ENCODE measurements at places on chromosomes 16 and 17.

DNA sequence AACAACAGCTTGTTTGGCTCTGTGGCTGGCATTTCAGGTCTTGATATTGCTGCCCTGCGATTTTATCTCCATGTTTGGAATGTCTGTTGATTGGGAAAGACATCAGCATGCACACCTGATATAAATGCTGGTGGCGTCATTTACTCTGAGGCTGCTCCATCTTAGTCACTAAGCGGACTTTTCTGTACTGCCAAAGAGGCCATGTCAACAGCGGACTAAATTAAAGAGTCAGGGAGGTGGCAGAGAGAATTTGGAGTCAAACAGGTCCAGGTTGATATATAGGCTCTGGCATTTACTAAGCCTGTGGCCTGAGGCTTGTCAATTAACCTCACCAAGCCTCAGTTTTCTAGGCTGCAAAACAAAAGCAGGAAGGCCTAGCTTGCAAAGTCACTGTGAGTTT lies 6.2 kb downstream of the RBFOX1 start:
- DNase-seq: no peak

GRCh38 chr16:85221771-85222154 lies 109.5 kb upstream of the CIBAR2 start:
- DNase-seq: no peak

DNA sequence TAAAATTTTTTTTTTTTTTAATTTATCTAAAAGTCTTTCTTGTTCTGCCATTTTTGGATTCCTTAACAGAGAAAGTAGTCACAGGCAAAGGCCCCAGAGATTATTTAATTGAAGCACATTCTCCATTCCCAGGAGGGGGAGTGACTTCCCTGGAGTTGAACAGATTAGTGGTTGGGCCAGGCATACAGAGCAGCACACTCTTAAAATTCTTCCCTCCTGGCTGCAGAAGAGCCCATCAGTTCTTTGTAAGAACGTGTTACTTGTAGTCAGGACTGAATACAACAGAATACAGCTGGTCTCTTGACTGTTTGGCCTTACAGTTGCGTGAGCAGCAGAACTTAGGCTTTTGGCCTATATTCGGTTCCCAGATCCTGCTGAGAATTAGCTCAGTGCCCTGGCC lies 1.8 kb downstream of the ALKBH5 start:
- DNase-seq: no peak

- no peak for DNase-seq
These were observed 53.1 kb upstream of the MARCHF10 start for GRCh38 chr17:62860962-62861873.

- DNase-seq: no peak
These were observed 36.0 kb downstream of the IQCK start for GRCh38 chr16:19753815-19754643.

DNA sequence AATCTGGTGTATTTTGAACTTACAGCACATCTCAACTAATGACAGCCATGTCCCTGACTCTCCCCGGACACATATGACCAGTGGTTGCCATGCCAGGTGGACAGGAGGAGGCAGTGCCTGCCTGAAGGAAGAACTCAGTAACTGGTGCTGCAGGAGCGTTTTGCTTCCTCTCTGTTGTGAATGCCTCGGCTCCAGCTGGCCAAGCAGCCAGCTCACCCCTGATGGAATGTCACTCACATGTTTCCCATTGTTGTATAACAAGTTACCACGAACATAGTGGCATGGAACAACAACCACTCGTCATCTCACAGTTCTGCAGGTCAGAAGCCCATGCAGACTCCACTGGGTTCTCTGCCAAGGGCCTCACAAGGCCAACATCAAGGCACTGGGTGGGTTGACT lies 20.1 kb upstream of the IRF8 start:
- no peak for DNase-seq

Data from activated CD4-positive, alpha-beta T cell treated with anti-CD3 and anti-CD28 coated beads, Interleukin-2, amount 50 U/mL, for 1 hour (primary cell).